ENCODE measurements at places on chromosomes 5 and 9.
A peak's percentile ranks its signal among the peaks of the same experiment; 100 is the strongest.

DNA sequence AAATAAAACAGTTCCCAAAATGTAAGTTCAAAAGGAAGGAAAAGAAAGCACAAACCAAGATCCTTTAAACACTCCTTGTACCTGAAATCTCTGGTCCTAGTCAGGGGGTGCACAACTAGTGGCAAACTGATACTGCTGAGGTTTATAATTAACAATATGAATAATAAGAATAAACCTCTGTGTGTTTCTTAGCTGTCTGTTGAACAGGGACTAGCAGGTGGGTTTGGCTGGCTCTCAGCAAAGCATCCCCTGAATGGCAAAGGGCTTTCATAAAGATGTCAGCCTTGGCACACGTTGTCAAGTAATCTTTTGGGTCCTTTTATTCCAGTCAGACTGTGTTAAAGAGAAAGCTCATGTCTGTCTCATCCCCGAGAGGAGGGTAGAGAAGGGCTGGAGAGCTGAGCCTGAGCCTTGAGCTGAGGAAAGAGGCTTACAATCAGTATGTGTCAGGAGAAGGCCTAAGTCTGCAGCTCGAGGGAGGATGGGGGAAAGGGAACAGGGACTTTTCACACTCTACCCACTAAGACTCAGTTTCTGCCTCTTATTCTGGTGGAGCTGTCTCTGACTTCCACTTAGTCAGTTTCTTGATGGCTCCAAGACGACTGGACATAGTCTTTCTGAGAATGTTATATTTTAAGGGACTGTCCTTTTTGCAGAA lies 123.0 kb downstream of the GALNT10 start:
- no peak for DNase-seq

DNA sequence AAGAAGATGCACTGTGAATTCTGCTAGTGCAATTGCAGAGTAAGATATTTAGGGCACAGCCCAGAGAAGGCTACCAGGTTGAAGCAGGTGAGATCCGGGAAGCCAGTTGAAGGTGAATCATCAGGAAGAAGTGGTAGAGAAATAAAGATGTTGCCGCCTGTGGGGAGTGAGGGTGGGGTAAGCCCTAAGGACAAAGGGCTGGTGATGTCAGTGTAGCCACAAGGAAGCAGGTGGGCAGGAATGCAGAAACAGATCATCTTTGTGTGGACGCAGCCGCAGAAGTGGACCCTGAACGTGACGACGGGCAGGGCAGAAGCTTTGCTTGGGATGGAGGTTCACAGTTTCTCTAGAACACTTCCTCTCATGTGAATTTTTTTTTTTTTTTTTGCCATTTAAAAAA lies 164.2 kb downstream of the ACTL7B start:
- DNase-seq, result no peak

DNA sequence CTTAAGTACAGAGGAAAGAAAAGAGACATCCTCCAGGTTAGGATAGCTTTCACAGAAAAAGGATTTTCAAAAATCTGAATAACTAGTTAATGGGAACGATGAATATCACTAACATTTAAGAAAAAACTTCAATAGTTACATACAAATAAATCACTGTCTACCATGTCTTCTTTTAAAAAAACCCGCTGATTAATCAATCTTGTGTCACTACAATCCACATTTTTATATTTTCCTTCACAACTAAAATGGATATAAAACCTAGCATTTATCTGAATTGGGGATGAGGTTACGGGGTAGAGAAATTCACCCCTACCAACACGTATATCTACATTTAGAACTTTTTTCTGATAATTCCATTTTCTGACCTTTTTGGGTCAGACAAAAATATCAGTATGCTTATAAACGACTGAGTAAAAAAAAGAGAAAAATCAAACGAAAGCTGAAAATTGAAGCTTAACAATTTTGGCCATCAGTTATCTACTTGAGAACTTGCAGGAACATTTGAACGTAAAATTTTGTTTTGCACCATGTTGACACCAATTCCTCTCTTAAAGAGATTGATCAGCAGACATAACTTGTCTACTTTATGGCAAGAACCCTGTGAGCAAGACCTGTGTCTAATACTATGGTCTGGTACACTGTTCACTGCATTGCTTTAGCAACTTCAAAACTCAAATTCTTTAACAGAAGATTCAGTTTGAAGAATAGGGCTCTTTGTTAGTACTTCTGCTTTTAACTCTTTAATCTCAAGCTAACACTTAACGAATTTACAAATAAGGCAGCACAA lies 4.8 kb downstream of the NR3C1 start:
- no peak for DNase-seq

GRCh38 chr5:139178935-139179334 lies 19.2 kb downstream of the SIL1 start:
- no peak for DNase-seq

DNA sequence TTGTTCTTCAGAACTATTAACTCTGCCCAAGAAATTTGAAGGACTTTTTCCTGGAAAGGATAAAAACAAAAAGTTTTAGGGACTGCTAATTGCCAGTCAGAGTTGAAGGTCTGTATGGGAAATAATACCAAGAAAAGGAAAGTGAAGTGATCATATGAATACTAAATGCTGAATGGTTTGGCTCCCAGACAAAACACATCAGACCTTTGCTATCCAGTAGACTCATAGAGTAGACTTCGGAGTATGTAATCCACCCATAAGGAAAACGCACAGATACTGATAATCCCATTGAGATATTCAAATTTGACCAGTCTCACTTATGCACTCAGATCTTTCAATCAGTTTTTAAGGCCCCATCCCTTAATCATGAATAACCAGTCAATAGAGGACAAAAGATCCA lies 319.0 kb upstream of the PTGER4 start:
- DNase-seq, result no peak

DNA sequence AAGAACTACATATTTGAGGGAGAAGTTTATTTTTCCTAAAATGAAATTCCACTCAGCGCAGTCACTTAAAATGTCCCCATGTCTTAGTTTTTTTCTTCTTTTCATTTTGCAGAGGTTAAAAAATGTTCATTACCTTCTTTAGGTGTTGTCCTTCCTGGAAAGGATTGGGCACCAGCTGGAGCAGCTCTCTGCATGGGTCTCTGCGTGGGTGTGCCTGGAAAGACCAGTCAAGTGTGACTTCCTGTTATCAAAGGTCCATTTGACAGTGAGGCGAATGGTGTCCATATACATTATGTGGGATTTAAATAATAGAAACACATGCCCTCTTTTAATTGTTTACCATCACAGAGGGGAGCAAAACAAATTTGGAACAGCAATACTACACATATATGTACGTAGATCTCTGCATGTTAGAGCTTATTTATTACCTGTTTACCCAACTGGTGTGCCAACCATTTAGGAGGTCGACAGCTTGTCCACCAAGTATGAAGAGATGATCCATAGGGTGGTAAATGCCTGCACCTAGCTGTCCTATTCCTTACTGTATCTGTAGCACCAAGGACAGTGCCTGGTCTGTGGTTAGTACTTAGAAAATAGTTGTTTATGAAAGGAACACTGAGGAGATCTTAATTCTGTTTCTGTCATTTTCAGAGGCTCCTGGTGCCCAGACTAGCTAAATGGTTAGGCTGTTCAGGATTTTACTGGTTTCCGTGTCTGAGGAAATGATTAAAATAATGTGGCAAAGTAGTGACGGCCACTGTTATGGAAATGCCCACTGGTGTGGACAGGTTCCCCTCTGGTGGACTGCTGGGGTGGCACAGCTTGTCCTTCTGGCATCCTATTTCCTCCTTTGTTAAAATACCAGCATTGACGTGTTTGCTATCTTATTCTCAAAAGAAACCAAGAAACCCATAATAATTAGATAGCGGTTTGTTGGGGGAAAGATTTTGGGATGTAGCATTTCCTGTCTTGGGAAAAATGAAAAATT lies 200.4 kb downstream of the MAST4 start:
- DNase-seq, result no peak

DNA sequence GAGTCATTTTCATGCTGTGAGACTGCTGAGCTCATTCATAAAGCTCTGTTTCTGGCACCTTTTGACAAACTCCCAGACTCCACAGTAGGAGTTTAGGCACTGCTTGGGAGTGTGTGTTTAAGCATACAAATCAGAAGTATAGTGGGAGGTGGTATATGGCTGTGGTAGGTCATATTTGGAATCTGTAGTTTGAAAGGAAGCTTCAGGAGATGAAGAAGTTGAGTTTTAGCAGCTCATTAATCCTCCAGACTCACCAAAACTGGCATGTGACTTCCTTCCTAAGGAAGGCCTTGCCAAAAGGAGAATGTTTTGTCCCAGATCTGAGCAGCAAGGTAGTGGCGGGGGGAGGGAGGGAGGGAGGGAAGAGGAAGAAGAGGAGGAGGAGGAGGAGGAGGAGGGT lies 52.8 kb downstream of the SAXO1 start:
- no peak for DNase-seq

- no peak for DNase-seq
Observed at GRCh38 chr9:69393425-69393824, 68.4 kb downstream of the ENTREP1 start.

DNA sequence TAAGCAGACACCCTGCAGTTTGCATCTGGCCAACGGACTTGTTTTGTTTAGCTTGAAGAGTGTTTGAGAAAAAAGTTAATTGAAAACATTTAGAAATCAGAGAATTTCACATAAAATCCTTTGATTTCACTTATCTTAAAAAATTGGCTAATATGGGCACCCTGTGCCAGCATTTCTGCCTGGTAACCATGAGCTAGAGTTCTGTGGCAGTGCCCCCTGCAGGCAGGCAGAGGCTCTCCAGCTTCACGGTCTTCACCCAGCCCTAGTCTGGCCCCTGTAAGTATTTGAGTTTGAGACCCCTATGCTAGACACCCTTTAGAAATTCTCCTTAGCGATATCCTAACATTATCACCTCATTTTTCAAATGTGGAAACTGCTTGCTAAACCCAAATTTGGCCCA lies 18.8 kb upstream of the FANCC start:
- no peak for DNase-seq

DNA sequence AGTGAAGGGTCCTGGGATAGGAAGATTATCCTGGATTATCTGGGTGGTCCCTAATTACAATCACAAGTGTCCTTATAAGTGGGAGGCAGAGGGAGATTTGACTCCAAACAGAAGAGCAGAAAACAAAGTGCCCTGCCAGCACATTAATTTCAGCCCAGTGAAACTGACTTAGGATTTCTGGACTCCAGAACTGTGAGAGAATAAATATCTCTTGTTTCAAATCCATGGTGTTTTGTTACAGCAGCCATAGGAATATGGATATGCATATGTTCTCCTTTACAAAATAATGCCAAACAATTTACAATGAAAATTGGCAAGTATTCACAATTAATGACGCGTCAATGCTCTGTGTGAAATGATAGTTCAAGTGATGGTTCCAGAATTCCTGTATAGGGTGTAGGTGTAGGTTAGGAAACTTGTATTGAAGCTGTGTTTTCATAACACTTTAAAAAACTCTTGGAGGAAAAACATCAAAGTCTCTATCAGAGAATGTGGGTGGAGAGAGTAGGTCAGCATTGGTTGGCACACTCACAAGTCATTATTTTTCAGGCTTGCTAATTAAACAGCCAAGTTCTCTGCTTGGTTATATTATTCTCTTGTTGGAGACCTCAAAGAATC lies 19.9 kb upstream of the PLPP1 start:
- DNase-seq, result no peak

DNA sequence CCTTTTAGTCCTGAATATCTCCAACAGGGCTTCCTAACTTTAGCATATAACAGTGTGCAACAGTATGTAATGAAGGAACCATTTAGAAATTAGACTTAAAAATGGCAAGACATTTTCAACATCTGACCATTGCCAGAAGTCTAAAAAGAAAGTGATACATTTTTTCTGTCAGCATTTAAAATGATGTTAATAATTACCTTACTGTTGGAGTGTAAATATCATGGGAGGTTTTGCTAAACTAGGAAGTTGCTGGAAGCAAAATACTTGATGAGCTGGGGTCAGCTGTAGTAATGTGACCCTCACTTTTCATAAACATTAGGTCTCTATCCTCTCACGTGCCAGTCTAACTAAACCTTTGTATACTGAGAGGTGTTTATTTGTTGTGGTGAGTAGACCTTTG lies 68.8 kb downstream of the NTRK2 start:
- no peak for DNase-seq

DNA sequence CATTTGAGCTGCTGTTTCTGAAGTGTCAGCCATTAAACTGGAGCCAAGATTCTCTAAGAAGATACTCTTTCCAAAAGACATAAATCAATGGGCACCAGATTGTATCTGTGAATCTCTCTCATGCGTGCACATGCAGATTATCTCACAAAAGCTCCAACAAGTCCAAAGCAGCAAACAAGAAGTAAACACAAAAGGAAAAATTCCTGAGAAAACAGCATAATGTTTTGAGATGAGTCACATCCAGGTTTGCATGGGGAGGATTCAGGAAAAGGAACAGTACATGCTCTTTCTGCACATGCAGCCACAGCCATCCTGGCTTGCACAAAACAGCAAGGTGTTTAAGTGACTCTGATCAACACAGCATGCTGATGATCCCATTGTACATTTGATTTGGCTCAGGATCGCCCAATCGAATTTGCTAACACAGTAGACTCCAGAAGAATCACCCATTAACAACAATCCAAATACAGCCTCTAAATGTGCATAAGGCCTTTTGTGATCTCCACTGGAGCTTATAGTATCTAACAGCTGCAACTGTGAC lies 143.1 kb downstream of the ELAVL2 start:
- DNase-seq, result no peak

- no peak for DNase-seq
Observed at GRCh38 chr5:98248949-98249348, 524.5 kb upstream of the RGMB start.

DNA sequence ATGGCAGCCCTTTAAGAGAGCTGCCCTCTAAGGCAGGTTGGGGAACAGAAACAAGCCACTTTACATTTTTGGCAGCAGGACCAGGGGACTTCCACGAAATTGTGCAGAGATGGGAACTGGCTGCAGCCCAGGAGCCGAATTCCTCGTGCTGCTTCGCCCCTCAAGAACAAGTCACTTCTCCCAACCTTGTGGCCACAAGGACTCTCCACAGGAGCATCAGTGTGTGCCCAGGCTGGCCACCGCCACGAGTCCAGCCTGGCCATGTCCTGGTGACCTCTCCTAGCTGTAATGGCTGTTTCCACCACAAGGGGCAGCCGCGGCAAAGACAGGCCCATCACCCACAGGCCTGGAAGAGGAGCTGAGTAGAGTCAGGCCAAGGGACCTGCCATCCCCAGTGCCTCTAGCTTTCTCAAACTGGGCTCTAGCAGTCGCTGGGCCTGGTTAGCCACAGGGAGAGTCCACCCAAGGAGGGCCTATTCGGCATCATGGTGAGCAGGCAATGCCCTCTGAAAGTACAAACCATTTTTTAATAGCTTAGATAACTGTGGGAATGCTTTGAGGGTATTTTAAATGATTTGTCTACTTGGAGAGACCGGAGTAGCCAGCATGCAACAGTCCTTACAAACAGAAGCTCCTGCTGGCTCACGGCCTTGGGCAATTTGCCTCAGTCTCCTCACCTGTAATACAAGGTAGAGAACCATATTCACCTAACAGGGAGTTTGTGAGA lies 129.0 kb downstream of the COL23A1 start:
- peak; percentile 47 for DNase-seq

DNA sequence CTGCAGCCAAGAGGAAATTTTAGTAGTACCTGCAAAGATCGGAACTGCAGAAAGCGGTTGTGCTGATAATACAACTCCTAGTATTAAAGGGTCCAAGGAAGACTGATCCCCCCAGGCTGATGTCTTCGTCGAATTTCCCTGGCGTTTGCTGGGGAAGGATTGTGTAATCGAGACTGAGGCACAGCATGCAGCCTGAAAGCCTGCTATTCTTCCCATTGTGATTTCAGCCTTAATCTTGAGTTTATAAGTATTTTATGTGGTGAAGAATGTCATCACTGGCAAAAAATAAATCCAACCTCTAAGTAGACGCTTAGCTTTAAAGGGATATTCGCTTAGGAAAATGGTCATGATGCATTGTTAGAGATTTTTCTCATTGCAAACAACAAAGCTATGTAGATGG lies 21.3 kb upstream of the LMX1B start:
- no peak for DNase-seq

Data from GM13977 (cell line).